ENCODE measurements at places on chromosomes 5 and 9.

DNA sequence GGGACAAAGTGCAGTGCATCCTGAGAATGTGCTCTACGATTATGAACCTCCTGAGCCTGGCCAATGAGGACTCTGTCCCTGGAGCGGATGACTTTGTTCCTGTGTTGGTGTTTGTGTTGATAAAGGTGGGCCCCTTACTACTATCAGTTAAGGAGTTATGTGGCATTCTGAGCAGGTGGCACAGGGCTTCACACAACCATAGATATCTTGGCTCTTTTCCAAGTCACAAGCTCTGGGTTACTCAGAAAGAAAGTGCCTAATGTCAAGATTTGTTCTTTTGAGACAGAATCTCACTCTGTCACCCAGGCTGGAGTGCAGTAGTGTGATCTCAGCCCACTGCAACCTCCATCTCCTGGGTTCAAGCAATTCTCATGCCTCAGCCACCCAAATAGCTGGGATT is 99.0 kb downstream of the GAPVD1 start:
- no peak for DNase-seq

DNA sequence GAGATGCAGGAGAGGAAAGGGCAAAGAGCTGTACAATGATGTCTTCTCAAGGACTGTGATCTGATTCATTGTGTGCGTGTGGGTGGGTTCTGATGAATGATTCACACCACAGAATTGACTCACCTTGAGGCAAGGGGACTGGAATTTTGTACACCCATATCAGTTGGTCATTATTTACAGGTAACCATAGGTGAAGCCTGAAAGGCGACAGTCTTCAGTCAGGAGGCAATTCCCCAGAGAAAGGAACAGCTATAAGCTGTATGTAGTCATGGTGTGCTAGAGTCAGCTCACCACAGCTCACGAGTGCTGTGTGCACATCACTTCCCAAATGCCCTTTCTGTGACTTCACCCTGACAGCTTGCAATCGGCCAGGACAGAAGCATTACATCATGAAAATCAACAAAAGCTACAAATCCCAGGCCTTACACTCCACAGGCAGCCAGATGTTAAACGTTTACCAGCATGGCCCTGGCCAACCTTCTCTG is 87.6 kb upstream of the RPS23 start:
- peak; percentile 7 for DNase-seq

DNA sequence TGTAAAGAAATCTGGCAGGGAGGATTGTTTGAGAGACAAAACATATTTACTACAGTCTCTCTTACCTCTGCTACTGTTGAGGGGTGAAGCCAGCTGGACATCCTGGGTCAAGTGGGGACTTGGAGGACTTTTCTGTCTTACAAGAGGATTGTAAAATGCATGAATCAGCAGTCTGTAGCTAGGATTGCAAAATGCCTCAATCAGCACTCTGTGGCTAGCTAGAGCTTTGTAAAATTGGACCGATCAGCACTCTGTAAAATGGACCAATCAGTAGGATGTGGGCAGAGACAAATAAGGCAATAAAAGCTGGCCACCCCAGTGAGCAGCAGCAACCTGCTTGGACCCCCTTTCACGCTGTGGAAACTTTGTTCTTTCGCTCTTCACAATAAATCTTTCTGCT is 995.8 kb upstream of the CDH6 start:
- DNase-seq: no peak

GRCh38 chr9:116959809-116960208 is 272.7 kb downstream of the TRIM32 start:
- no peak for DNase-seq

DNA sequence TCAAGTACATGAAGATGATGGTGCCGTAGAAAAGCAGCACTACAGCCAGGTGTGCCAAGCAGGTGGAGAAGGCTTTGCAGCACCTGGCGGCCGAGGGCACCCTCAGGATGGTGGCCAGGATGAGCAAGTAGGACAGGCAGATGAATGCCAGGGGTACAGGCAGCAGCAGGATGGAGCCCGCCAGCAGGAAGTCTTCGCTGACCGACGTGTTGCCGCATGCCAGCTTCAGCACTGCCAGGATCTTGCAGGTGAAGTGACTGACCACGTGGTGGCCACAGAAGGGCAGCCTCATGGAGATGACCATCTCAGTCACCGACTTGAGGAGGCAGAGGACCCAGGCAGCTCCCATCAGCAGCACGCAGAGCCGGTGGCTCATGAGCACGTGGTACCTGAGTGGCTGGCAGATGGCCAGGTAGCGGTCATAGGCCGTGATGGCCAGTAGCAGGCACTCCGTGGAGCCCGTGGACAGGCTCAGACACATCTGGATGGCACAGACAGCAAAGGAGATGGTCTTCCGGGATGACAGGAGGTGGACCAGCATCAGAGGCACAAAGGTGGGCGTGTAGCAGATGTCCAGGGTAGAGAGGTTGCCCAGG is 482 bp downstream of the OR13J1 start:
- DNase-seq: no peak

GRCh38 chr5:61551637-61552313 is 219.7 kb downstream of the ZSWIM6 start:
- DNase-seq: no peak

GRCh38 chr5:57028161-57028560 is 76.2 kb upstream of the MIER3 start:
- no peak for DNase-seq

- DNase-seq: no peak
Measured at GRCh38 chr5:6557807-6558575, 74.9 kb downstream of the NSUN2 start.

DNA sequence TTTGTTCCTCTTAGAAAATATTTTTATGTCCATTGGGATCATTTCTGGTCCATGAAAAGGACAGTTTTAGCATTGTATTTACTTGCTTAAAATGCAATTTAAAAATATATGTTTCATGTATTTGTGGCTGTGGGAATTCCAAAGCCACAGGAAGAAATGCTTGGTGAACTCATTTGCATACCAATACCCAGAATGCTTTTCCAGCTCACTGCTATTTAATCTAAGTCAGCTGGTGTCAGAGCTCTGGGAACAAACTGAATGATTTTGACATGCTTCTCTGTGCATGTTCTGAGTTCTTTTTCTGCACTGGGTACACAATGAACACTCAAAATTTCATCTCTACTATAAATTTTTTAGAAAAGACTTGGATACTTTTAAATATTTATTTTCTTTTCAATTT is 482.8 kb upstream of the ARRDC3 start:
- no peak for DNase-seq

- DNase-seq: no peak
Measured at GRCh38 chr5:160266044-160266443, 36.7 kb downstream of the FABP6 start.

- no peak for DNase-seq
Measured at GRCh38 chr9:34001298-34001697, 47.4 kb downstream of the UBAP2 start.

DNA sequence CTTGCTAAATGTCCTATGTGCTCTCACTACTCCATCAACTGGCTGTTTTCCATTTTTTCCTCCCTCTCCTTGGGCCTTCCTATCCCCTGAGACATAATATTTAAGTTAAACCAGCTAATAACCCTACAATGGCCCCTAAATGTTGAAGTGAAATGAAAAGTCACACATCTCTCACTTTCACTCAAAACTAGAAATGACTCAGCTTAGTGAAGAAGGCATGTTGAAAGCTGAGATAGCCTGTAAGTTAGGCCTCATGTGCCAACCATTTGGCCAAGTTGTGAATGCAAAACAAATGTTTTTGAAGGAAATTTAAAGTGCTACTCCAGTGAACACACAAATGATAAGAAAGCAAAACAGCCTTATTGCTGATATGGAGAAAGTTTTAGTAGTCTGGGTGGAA is 48.8 kb upstream of the CDH10 start:
- DNase-seq: no peak

- no peak for DNase-seq
Measured at GRCh38 chr9:116502746-116503145, 184.4 kb upstream of the TRIM32 start.

- DNase-seq: no peak
Measured at GRCh38 chr9:100315561-100315960, 37.2 kb downstream of the TEX10 start.

DNA sequence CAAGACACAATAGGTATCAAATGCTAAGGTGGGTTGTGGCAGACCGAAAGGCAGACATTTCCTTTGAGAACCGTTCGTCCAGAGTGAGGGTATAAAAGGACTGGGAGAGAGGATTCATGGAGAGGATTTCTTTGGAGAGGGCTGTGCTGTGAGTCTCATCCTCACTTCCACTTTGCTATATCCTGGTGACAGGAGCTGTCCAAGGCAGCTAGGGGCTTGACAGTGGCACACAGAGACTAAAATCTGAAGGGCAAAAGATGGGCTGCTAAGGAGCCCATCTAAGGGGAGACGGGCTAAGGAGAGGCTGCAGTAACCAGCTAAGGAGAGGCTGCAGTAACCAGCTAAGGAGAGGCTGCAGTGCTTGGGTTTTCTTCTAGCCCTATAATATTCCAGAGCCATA is 214.0 kb upstream of the ADRA1B start:
- DNase-seq: no peak

GRCh38 chr5:443239-444151 is 519 bp downstream of the EXOC3 start:
- no peak for DNase-seq

- DNase-seq: no peak
Measured at GRCh38 chr5:52893863-52894262, 95.3 kb upstream of the ITGA2 start.

GRCh38 chr9:72210522-72210921 is 61.3 kb downstream of the GDA start:
- no peak for DNase-seq

GRCh38 chr9:124786881-124787573 is 10.1 kb downstream of the OLFML2A start:
- DNase-seq: no peak

DNA sequence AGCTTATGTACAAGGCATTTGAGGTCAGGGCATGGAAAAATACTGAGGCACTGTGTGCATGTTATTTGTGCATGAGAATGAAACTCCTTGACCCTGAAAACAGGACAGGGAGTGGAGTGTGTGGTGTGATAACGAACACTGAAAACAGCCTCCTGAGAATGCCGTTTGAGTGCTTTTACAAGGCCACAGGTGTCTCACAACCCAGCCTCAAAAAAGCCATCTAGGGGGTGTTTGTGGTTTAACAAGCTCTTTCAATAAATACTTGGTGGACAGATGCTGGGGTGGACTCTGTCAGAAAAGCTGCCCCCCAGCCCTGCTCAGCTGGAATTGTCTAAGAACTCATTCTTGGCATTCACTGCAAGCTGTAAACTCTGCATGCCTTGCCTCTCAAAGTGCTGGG is 94.0 kb upstream of the SLC25A48 start:
- DNase-seq: no peak

GRCh38 chr5:115186794-115187193 is 17.1 kb upstream of the TRIM36 start:
- no peak for DNase-seq

DNA sequence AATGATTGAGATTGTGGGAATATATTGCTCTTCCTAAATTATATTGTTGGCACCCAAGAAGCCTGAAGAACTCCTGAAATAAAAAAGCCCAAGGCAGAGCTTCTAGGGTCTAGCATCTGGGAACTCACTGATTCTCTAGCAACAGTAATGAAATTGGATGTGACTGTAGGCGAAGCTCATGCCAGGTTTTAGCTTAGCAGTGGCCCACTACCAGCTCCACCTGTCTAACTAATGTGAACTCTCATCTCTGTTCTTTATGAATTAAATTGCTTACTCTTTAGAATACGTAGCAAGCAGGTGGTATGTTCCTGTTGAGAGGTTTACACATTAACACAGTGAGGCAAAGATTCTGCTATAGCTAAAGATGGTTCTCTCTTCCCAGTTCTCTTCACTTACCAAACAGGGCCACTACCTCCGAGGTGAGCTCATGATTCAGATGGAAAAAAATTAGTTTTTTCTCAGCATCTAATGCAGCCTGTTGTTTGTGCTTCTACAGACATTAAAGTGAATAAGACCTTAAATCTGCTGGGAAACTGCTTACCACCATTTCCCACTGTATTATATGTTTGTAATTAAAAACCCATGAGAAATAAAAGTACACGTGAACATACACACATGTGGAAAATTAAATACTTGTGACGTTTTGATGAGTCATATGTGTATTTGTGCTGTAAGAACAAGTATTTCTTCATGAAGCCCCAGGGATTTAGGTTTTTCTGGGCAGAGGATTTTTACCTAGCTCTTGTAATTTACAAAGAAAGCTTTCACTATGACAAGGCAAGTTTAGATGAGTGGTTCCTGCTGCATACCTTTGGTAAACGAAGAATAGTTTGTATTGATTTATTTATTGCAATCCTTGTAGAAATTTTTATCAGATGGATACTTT is 360.1 kb downstream of the KDM4C start:
- DNase-seq: no peak

- DNase-seq: no peak
Measured at GRCh38 chr5:8550921-8551320, 682.0 kb downstream of the MTRR start.

DNA sequence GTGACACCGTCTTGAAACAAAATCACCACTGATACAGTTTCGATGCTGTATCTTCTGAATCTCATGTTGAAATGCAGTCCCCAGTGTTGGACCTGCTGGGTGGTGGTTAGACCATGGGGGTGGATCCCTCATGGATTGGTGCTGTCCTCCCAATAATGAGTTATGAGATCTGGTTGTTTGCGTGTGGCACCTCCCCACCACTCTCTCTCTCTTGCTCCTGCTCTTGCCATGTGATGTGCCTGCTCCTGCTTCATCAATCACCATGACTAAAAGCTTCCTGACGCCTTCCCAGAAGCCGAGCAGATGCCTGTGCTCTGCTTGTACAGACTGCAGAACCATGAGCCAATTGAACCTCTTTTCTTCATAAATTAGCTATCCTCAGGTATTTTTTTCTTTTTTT is 15.2 kb upstream of the C5orf15 start:
- no peak for DNase-seq

- DNase-seq: no peak
Measured at GRCh38 chr9:132023419-132024180, 56.1 kb downstream of the MED27 start.

GRCh38 chr9:80928697-80929096 is 760.6 kb downstream of the TLE1 start:
- DNase-seq: no peak

DNA sequence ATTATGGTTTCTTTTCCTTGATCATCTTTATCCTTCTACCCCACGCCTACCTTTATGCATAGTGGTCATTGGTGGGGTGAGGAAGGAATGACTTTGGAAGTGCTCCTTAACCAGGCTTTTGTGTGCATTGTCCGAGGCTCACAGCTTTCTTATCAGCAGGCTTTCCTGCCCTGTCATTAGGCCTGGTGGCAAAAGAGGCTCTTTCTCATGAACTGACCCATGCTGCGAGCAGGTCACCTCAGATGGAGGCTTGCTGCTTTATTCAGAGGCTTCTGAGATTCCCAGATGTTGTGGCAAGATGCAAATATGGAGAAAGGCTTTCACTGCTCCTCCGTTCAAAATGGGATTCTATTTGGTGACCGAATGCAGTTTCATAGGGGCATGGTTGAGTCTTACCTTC is 57.4 kb upstream of the DMRTA1 start:
- no peak for DNase-seq

DNA sequence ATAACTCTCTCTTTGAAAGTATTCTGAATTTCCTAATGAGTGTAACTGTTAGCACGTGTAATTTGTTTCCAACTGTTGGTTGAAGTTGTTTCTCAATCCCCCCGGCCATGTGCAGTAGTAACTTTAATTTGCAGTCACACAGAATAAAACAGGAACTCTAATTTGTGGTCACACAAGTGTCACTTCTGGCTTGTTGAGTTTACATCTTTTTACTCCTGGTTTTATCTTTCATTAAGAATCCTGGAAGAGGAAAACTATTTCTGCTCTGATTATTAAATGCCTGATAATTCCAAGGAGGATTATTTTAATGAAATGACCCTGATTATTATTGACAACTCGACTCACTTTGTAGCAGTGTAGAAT is 1.2 kb downstream of the SCAMP1 start:
- DNase-seq: no peak

Measured in activated naive CD8-positive, alpha-beta T cell treated with anti-CD3 and anti-CD28 coated beads, Interleukin-2, amount 50 U/mL, for 16 hours (primary cell).